ENCODE measurements at places on chromosomes 7 and 10. TPM values are rescaled to one million over a fixed set of nuclear protein-coding genes. Genes with fewer than 3 reads are reported as not detected.

DNA sequence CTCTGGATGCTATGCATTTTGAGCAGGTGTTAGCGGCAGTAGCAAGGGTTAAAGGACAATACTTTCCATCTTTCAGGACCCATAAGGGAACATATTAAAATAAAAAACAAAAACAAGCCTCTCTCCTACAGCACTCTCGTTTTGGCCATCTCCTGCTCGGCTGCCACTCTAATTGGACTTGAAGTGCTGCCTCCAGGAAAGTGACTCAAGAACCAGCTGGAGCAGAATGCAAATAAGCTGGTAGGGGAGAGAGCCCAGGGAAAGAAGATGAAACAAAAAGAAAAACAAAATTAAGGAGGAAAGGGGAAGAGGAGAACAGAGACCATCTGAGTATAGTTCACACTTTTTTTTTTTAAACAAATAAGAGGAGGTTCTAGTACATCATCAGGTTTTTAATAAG is 65.6 kb downstream of the HBP1 start:
- DNase-seq, result no peak

Gene VSTM4
- total RNA-seq, result 25.2 TPM

Gene MAGI2
- 5.7 TPM for total RNA-seq

- no peak for DNase-seq
Measured at GRCh38 chr10:15315286-15315685, 55.8 kb downstream of the FAM171A1 start.

GRCh38 chr10:112229096-112229495 is 45.5 kb upstream of the GPAM start:
- no peak for DNase-seq

DNA sequence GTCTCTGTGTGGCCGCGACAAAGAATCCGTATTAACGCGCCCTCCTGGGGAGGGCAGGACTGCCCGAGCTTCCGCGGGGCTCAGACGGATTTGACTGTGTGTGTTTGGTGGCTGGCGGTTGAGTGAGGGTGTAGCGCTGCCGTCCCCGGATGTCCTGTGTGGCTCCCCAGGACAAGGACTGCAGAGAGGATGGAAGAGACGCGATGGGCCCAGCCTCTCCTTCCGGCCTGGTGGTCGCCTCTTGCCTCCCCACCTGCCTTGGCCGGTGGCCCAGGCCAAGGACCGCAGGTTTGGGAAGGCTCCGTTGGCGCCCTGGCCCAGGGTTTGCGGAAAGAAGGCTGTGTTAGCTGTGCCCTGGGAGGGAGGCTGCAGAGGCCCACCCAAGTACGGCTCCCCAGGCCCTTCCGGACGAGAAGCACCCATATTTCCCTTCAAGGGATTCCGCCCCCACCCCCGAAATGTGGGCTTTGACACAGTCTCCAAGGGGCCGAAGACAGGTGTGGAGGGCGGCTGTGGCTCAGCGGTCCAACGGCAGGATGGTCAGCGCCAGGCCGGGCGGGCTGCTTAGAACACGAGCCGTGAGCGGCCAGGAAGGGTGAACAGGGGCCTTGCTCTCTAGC is 2.3 kb downstream of the UNCX start:
- DNase-seq, result no peak

Gene COL13A1
- total RNA-seq, result 17.3 TPM

DNA sequence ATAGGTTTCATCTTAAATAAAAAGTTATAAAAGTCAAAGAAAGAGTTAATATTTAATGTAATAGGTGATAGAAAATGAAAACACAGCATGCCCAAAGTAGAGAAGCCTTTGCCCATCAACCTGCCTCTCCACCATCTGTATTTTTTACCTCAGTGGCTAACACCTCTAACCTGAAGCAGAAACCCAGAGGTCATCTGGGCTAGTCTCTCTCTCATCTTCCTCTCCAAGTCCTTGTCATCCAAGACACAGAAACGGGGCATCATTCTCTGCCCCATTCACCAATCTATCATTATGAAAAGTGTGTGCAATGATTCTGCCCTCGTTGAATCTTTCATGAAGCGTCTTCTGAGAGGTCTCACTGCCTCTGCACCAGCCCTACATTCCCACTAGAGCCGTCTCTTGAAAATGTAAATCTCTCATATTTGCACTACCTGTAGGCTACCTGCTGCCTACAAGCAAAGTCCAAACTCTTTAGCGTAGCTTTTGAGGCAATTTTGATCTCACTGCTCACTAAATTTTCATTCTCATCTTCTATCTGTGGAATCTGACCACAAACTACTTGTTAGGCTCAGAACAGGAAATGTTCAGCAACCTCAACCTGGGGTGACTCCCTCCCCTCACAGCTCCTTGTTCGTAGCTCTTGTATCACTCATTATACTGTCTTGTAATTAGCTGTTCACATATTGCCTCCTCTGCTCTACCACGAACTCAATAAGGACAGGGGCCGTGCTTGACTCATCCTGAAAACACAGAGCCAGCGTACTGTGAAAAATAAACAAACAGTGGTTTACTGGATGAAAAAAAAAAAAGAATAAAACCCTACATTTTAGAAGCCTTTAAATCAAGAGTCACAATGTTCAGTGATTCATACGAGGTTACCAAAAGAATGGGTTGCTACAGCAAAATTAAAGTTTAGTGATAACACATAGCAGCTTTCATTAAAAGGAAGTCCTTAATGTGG is 83.1 kb downstream of the CTNNA3 start:
- DNase-seq, result no peak

GRCh38 chr10:97355571-97355975 is 21.0 kb upstream of the FRAT2 start:
- DNase-seq, result no peak

DNA sequence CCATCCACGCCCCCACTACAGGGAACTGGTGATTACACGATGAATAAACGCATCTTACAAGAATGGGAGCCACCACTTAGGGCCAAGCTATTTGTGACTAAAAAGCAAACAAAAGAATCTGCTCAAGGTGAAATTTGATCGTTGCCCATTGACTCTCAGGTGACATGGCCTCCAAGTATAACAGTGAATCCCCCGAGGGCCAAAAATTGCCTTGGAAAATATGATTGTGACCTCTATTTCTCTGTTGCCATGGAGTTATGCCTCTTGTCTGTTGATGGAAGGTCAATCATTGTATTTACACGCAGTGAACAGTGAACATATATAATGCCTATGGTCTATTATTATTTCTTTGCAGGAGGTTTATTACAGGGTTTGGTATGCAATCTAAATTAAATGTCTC is 282.3 kb downstream of the KLF6 start:
- DNase-seq, result no peak

GRCh38 chr10:104247513-104248146 is 7.1 kb upstream of the GSTO1 start:
- no peak for DNase-seq

- no peak for DNase-seq
Measured at GRCh38 chr10:75977139-75977538, 545.7 kb downstream of the LRMDA start.

DNA sequence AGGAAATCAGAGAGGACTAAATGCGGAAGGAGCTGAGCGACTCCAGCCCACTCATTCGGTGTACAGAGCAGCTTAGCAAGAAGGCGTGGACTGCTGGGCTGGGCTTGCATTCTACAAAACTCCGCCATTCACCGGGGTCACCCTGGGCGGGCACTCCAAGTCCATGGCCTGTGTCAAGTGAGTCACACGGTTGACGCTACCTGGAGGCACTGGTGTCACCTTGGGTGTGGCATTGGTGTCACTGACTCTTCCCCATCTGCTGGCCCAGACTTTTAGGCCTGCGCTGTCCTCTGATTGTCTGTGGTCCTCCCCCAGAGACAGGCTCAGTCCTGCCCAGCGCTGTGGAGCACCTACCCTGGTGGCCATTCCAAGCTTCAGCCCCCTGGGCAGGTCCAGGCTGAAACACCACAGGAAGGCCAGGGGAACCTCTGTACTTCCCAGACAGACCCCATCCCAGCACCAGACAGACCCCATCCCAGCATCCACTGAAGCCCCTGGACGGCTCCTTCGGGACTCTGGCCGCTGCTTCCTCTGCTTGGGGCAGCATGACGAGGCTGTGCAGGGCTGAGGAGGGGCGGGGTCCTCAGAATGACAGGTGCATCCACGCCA is 30.6 kb upstream of the CNPY1 start:
- DNase-seq, result no peak

Data from myocyte (in vitro differentiated cells).